AG08396 (cell line): ENCODE measurements at places on chromosomes 12 and 14.

DNA sequence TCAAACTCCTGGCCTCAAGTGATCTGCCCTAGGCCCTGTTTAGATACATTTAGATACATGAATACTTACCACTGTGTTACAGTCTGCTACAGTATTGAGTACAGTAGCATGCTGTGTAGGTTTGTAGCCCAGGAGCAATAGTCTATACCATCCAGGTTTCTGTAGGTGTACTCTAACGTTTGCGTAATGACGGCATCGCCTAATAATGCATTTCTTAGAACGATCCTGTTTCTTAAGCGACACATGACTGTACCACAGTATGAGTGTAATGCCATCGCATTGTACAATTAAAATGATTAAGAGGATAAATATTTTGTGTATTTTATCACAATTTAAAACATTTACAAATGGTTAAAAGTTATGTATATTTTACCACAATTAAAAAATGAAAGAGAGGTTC, 18.9 kb downstream of the TMEM120B start:
- no peak for DNase-seq

- DNase-seq = no peak
Measured at GRCh38 chr14:72775923-72776554, 117.9 kb downstream of the DPF3 start.

DNA sequence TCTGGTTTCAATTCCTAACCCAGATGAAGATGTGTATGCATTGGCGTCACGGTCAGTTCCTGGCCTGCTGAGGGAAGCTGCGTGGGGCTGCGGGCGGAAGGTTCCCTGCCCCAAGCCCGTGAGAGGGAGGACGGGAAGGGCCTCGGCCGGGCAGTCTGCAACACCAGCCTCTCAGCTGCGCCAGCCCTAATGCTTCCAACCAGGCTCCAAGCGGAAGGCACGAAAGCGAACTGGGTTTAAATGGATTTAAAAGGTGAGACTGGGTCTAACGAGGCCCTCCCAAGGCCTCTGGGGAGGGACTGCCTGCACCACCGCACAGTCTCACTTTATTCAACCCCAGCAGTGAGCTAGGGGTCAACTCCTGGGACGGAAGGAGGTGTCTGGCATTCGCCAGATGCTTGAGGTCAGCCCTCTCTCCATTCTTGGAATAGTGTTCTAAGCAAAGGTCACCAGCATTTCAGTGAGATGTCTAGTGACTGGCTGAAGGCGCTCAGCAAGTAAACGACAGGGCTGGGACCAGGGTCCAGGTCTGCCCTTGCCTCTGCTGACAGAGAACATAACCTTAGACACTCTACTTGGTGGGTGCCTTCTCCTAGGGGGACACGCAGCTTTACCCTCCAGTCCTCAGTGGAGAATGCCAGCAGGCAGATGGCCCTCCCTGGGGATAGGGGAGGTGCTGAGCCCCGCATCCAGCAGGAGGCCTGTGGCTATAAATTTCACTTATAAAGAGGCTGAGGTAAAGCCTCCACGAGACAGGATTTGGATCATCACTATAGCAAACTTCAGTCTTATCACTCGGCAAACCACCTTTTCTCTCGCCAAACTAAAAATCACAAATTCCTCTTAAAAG, 92.2 kb downstream of the PIWIL1 start:
- no peak for DNase-seq

DNA sequence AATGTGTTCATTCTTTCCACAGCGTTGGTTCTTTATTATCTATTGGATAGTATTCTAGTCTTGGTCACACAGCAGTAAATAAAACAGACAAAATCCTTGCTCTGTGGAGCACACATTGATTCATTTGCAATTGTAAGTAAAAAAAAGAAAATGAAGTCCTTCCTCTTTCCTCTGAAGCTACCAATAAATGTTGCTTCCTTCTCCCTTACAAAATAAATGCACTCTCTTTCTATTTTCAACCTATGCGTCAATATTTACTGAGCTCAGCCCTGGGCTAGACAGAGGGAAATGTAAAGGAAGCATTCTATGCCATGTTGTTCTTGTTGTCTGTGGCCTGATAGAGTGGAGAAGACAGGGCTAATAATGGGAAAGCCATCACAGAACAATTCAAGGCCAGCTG, 2.9 kb downstream of the ABHD12B start:
- DNase-seq = no peak
